ENCODE measurements at places on chromosomes 6 and 20.
A peak's percentile ranks its signal among the peaks of the same experiment; 100 is the strongest.

DNA sequence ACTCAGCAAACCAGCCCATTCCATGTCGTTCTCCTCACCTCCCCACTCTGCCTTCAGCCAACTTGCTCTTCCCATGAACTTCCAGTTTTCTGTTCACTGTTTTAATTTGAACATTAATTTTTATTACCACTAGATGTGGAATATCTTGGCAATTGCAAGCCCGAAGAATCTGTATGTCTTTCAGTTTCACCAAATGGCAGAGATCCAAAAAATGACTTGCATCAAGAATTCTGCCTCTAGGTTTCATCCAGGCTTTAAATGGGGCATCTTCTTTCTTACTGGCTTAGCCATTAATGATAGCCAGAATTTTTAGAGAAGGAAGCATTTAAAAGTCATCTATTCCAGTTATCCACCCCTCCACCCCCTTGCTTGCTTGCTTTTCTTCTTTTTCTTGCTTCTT, 39.0 kb downstream of the CAP2 start:
- H3K27me3 ChIP-seq: no peaks in the 10 kb centered on the region
- H3K4me3 ChIP-seq: no peak overlapping the region
- no peaks in the 10 kb centered on the region for H3K4me1 ChIP-seq
- H3K36me3 ChIP-seq: no peaks in the 10 kb centered on the region
- no peak overlapping the region for H3K27ac ChIP-seq

- no peak overlapping the region for H3K4me3 ChIP-seq
- no peak for DNase-seq
- no peaks in the 10 kb centered on the region for H3K27me3 ChIP-seq
- H3K36me3 ChIP-seq: no peaks in the 10 kb centered on the region
- no peaks in the 10 kb centered on the region for H3K4me1 ChIP-seq
- no peak overlapping the region for H3K27ac ChIP-seq
These were observed 103.0 kb downstream of the BCKDHB start for GRCh38 chr6:80209430-80209829.

DNA sequence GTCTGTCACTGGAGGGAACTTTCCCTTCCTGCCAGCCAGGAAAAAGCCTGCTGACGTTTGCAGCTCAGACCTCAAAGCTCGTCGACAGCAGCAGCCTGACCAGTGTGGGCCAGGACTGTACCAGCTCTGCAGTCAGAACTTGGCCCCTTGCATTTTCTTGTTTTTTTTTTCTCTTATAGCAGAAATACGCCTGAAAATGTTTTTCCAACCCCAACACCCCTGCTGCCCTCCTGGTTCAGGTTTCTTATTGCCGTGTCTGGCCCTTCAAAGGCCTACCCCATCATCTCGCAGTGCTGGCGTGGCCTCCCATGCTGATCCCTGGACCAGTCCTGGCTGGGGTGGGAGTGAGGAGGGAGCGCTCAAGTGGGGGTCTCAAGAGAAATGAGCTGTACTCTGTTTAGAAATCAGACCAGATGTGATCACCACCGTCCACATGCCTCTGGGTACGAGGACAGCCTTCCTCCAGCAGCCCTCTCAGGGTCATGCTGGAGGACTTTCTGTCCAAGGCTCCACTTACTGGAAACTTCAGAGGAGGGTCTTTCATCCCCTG, 169.0 kb downstream of the FOXC1 start:
- H3K27ac ChIP-seq: no peak overlapping the region
- no peak for DNase-seq
- H3K4me3 ChIP-seq: no peak overlapping the region
- no peaks in the 10 kb centered on the region for H3K36me3 ChIP-seq
- no peaks in the 10 kb centered on the region for H3K4me1 ChIP-seq

GRCh38 chr6:35415065-35415891, 36.9 kb upstream of the FANCE start:
- no peak for DNase-seq
- peaks cover 5% of the 10 kb centered on the region for H3K4me1 ChIP-seq
- H3K27ac ChIP-seq: no peak overlapping the region
- H3K4me3 ChIP-seq: no peak overlapping the region

DNA sequence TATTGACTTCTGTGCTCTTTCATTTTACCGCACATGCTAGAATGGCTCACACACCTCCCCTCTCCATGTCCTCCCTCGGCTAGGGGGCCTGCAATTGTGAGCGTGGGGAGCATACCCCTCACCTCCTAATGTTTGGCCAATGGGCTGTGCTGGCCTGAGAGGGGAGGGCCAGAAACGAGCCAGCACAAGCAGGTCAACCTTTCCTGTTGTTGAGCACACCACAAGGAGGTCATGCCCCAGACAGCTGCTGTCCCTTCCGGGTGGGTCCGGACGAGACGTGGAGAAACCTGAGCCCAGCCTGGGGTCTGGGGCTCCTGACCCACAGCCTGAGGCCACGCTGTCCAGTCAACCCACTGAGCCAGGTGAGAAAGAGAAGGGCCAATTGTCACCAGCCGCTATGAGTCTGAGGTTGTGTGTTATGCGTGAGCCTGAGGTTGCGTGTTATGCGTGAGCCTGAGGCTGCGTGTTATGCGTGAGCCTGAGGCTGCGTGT, 77.4 kb downstream of the TTLL2 start:
- no peaks in the 10 kb centered on the region for H3K27me3 ChIP-seq
- peak; percentile 42 for DNase-seq
- no peaks in the 10 kb centered on the region for H3K4me1 ChIP-seq
- no peak overlapping the region for H3K27ac ChIP-seq
- H3K4me3 ChIP-seq: no peak overlapping the region
- no peaks in the 10 kb centered on the region for H3K36me3 ChIP-seq

DNA sequence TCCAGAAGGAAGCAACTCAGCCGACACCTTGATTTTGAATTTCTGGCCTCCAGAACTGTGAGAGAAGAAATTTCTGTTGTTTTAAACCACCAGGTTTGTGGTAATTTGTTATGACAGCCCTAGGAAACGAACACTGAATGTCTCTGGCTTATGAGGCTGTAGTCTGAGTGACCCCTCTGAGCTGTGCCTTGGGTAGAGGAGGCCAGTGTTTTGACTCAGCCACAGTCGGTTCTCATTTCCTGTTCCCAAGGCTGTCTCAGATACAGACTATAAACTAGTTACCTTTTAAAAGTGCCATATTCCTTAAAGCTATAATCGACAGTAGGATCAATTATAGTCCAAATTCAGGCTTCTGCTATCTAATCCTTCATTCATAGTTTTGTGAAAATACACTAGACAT, 391.2 kb upstream of the MAP3K7 start:
- no peak overlapping the region for H3K27ac ChIP-seq
- no peak overlapping the region for H3K4me3 ChIP-seq
- H3K36me3 ChIP-seq: no peaks in the 10 kb centered on the region

- H3K36me3 ChIP-seq: no peaks in the 10 kb centered on the region
- H3K27me3 ChIP-seq: no peaks in the 10 kb centered on the region
- no peak for DNase-seq
- H3K4me1 ChIP-seq: no peaks in the 10 kb centered on the region
- H3K4me3 ChIP-seq: no peak overlapping the region
- H3K27ac ChIP-seq: no peak overlapping the region
These were observed 167.8 kb upstream of the RIPOR2 start for GRCh38 chr6:25103603-25104002.

GRCh38 chr6:30213957-30214656, 901 bp upstream of the TRIM26 start:
- peaks cover 41% of the 10 kb centered on the region for H3K4me1 ChIP-seq
- H3K27ac ChIP-seq: peak overlapping the region; percentile 99
- H3K4me3 ChIP-seq: peak overlapping the region; percentile 94
- DNase-seq: no peak
